Stimulated activated CD8-positive, alpha-beta memory T cell treated with anti-CD3 and anti-CD28 coated beads, Interleukin-2, amount 100 ng/mL, for 1 hour (primary cell): ENCODE measurements at places on chromosomes 3 and 15.
A peak's percentile ranks its signal among the peaks of the same experiment; 100 is the strongest.

DNA sequence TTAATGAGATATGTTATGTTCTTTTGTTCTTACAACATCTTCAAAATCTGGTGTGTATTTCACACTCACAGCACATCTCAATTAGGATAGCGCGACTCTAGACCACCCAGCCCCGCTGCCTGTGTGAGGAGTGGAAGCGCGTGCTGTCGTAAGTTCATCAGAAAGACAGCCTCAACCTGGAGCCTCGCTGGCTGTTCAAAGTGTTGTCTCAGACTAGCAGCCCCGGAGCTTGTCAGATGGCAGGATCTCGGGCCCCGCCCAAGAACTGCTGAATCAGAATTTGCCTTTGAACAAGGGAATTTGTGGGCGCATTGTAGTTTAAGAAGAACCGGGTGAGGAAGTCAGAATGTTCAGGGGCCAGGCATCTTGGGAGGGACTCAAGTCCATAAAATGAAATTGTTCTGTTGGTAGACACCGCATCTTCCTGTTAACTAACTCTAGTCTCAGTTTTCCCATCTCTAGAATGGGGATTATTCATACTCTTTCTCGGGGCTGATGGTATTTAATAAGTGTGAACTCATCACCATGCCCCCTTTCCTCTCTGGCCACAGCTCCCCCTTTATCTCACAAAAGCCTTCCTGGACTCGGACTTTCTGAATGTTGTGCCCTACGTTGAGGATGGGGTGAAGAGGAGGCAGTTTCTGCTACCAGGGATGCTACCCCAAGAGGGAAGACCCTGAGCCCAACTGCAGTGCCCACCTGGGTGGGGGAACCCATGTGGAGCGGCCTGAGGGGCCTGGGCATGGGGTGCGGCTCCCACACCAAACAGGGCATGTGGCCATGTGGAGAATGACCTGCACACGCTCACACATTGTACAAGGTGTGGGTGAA is 40.4 kb downstream of the BHLHE40 start:
- DNase-seq = peak; percentile 29

GRCh38 chr15:69612112-69612511 is 159.5 kb downstream of the RPLP1 start:
- DNase-seq = no peak

- DNase-seq = no peak
Measured at GRCh38 chr15:91530956-91531582, 322.4 kb upstream of the SLCO3A1 start.

- DNase-seq = no peak
Measured at GRCh38 chr3:128312271-128312670, 154.4 kb downstream of the DNAJB8 start.

- DNase-seq = no peak
Measured at GRCh38 chr15:94238539-94239118, 7.3 kb downstream of the MCTP2 start.

- DNase-seq = no peak
Measured at GRCh38 chr3:124429129-124429815, 301.0 kb upstream of the UMPS start.

GRCh38 chr15:94606286-94606685 is 374.9 kb downstream of the MCTP2 start:
- DNase-seq = no peak

GRCh38 chr3:52682016-52682415 is 3.7 kb downstream of the PBRM1 start:
- no peak for DNase-seq

- DNase-seq = no peak
Measured at GRCh38 chr3:38084334-38085310, 45.6 kb downstream of the DLEC1 start.

DNA sequence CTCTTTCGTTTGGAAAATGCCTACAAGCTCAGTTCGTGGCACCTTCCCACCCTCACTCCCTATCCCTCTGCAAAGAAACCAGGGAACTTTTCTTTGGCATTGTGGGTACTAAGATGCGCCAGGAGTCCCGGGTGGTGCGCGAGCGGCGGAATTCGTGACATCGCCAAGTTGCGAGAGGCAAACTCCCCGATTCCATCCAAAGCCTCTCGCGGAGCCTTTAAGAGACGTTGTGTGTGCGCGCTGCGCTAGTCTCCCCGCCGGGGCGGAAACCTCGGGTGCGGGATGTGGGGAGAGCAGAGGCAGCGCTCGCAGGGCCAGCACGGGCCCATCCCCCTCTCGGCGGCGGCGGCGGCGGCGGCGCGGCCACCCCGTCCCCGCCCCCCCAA is 443 bp upstream of the NR2F2 start:
- no peak for DNase-seq

DNA sequence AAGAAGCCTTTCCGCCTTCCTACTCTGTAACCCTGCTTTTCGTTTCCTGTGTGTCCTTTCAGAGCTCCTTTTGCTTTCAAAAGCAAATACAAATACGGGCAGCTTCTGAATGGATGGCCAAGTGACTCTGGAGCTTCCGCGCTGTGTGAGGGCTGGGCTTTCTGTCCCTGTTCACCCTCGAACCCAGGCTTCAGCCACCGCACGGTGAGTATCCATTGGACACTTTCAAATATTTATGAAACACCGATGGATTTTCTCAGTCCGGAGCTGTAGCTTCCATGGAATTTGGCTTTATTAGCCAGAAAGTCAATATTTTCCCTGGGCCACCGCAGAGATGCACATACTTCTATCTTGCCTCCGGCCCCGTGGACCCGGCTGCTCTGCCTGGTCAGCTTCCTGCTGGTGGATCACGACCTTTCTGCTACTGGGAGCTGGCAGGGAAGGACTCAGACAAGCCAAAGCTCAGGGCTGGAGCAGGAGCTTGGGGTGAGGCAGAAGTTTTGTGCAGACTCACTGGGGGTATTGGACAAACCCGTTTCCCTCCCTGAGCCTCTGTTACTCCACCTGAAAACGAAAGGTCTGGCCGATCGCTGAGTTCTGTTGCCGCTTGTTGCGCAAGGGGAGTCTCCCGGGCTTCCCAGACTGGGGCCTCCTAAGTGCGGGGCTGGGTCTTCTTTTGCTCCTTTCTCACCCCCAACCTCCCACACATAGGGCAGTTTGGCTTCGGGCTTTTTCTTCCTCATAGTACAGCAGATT is 63.6 kb downstream of the LINGO1 start:
- DNase-seq = no peak

GRCh38 chr3:12702501-12702900 is 38.6 kb upstream of the RAF1 start:
- no peak for DNase-seq

GRCh38 chr15:26325495-26325894 is 447.4 kb downstream of the GABRB3 start:
- no peak for DNase-seq

DNA sequence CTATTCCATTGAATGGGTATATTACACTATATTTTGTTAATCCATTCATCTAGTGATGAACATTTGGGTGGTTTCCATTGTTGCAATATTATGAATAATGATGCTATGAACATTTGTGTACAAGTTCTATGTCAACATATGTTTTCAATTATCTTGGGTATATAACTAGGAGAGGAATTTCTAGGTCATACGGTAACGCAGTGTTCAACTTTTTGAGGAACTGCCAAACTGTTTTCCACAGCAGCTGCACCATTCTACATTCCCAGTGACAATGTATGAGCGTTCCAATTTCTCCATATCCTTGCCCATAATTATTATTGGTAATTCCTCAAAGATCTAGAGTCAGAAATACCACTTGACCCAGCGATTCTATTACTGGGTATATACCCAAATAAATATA is 24.1 kb upstream of the RORA start:
- no peak for DNase-seq

GRCh38 chr3:176219970-176220369 is 977.3 kb downstream of the TBL1XR1 start:
- DNase-seq = no peak

- DNase-seq = no peak
Measured at GRCh38 chr3:143084856-143085731, 34.5 kb upstream of the CHST2 start.

DNA sequence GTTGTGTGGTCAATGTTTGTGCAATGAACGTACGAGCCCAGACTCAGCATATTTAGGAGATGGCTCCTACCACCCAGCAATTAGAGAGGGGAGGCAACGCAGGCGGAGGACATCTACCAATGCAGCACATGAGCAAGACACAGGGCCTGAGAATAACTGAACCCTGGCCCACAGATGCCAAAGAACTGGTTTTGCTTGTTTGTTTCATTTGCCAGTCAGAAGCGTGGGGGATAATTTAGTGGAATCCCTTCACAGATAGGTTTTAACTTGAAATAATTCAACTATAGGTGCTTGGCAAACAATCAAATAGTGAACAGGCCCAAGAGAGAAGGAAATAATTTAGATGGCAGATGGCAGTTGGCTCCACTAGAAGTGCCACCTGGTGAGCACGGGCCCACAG is 54.8 kb downstream of the LIPC start:
- no peak for DNase-seq

- no peak for DNase-seq
Measured at GRCh38 chr3:12139111-12139511, 19.6 kb downstream of the TIMP4 start.

DNA sequence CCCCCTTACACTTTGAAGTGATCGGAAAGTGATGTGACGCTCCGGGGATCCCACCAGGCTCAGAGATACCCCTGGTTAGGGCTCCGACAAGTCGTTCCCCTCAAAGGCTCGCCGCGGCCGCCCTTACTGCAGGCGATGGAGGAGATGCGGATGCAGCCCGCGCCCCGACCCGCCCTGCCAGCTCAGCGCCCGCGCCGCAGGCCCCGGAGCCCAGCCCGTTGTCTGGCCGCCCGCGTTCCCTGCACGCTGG is 228 bp downstream of the GLT8D1 start:
- no peak for DNase-seq

DNA sequence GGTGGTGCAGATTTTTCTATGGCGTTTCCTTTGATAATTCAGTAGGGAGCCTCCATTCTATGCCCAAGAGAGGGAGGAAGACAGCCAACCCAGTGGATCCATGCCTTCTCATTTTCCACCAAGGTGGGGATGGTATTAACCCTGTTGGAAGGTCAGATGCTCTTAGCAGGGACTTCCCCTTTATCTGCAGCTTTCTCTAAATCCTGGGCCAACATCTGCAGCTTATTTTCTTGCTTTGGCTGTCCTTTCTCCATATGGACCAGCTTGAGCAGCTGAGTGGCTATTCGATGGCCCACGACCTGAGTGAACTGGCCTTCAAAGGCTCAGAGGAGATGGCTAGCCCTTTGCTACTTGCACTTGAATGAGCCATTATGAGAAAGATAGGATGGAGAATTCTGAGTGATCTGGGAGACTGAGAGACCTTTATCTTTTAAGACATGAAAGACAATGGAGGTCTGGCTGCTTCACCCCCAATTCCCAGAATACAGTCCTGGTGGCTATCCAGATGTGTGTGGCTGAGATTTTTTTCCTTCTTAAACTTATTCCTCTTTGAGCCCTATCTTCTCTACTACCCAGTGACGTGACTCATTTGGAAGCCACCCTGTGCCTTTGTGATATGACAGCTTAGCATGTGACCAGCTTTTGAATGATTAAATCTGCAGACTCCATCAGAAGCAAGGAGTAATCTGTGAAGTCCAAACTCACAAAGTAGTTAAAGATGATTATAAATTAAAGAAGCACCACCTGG is 39.6 kb upstream of the TRAK1 start:
- DNase-seq = no peak

GRCh38 chr15:71611553-71612396 is 198.6 kb upstream of the NR2E3 start:
- no peak for DNase-seq

GRCh38 chr3:99175276-99175812 is 273.8 kb upstream of the DCBLD2 start:
- DNase-seq = no peak

- no peak for DNase-seq
Measured at GRCh38 chr15:29921130-29921601, 98.9 kb upstream of the TJP1 start.

DNA sequence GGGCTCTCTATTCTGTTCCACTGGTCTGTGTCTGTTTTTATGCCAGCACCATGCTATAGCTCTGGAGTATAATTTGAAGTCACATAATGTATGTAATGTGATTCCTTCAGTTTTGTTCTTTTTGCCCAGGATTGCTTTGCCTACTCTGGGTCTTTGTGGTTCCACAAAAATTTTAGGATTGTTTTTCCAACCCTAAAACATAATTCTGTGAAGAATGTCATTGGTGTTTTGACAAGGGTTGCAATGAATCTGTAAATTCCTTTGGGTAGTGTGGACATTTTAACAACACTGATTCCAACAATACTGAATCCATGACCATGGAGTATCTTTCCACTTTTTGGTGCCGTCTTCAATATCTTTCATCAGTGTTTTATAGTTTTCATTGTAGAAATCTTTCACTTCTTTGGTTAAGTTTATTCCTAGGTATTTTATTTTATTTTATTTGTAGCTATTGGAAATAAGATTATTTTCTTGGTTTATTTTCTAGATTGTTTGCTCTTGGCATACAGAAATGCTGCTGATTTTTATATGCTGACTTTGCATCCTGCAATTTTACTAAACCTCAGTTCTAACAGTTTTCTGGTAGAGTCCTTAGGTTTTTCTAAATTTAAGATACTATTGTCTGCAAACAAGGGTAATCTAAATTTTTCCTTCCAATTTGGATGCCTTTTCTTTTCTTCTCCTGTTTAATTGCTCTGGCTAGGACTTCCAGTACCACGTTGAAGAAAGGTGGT is 29.7 kb downstream of the TJP1 start:
- no peak for DNase-seq

GRCh38 chr3:8239718-8240695 is 261.6 kb upstream of the LMCD1 start:
- no peak for DNase-seq

GRCh38 chr3:149474250-149474817 is at the start of gene TM4SF4:
Gene TM4SF4, plus strand, starts transcription at chr3:149474697. Its CDS starts 181 bp downstream, at chr3:149474878.
- DNase-seq = no peak

DNA sequence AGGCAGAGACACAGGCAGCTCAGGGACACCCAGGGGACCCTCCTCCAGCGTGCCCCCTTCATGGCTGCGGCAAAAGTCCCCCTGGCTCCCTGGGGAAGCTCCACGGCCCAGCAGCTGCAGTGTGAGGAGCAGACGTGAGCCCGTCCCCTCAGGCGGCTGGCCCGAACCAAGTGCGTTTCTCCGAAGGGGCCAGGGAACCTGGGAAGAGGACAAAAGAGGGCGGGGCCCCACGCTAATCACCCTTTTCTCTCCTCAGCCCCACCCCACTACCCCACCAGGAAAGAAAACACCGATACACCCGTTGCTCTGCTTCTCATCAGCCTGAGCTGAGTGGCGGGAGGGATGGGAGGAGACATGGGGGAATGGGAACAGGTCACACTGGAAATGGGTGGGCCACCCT is at the start of gene MUC4:
Gene MUC4 (minus strand): TSS at position 174 of the 400 bp plus-strand sequence. CDS start 112 bp downstream, at position 62.
- no peak for DNase-seq

GRCh38 chr3:175601521-175601920 is 742.4 kb downstream of the NAALADL2 start:
- DNase-seq = no peak

- no peak for DNase-seq
Measured at GRCh38 chr15:31314380-31314779, 12.3 kb upstream of the KLF13 start.

DNA sequence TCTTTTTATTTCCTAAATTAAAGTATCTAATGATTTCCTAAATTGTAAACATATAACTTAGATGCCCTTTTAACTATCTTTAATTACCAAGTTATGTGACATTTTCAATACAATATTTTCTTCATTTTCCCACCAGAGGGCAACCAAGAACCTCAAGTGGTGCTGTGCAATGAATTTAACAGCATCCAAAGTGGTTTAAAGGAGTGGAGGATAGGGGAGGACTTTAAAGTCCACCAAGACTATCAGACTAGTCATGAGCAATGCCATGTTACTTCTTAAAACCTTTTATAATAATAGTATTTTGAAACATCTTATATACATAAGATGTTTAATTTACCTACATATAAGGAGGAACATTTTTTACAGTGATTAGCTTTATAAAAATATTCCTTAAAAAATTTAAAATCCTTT is 74.4 kb downstream of the DLG1 start:
- DNase-seq = no peak

- no peak for DNase-seq
Measured at GRCh38 chr3:174581558-174581957, 277.6 kb upstream of the NAALADL2 start.
